A549 treated with Mapracorat at 1 μM for 4 hours (cell line): ENCODE measurements at places on chromosomes 7 and 10. TPM values are rescaled to one million over a fixed set of nuclear protein-coding genes. Genes with fewer than 3 reads are reported as not detected.

The SEMA3E gene
- 1.7 to 2.4 TPM (median 2.1 TPM) in 5 replicates for total RNA-seq

The GET4 gene
- total RNA-seq, result 40.7 to 75.1 TPM (median 58.6 TPM) in 5 replicates

The GDF2 gene
- total RNA-seq, result not detected in 5 replicates

The TCAF1 gene
- 13.1 to 19.9 TPM (median 18.0 TPM) in 5 replicates for total RNA-seq

The SPACDR gene
- total RNA-seq, result 0.48 to 0.94 TPM (median 0.89 TPM) in 5 replicates

The ANKRD30A gene
- 0.39 to 1.2 TPM (median 1.1 TPM) in 5 replicates for total RNA-seq

The PALD1 gene
- total RNA-seq, result 5.8 to 7.4 TPM (median 6.7 TPM) in 5 replicates

The EPO gene
- 0.10 to 0.12 TPM in 2 of 5 replicates, not detected in the others for total RNA-seq

The OR2A12 gene
- not detected in 5 replicates for total RNA-seq

The OR9A2 gene
- total RNA-seq, result not detected in 5 replicates

The MALRD1 gene
- not detected in 5 replicates for total RNA-seq

The EGR2 gene
- 0.33 to 0.76 TPM (median 0.48 TPM) in 5 replicates for total RNA-seq

The PTPN20 gene
- total RNA-seq, result 3.0 to 4.0 TPM (median 3.9 TPM) in 5 replicates

The ARHGAP19 gene
- total RNA-seq, result 4.6 to 5.5 TPM (median 5.0 TPM) in 5 replicates

The AGFG2 gene
- 26.8 to 45.2 TPM (median 37.4 TPM) in 5 replicates for total RNA-seq

The GPRIN2 gene
- 25.5 to 44.5 TPM (median 40.5 TPM) in 5 replicates for total RNA-seq

The TLX1 gene
- not detected in 5 replicates for total RNA-seq

The LRRC4 gene
- not detected in 5 replicates for total RNA-seq

The CYP3A4 gene
- total RNA-seq, result 0.09 to 0.10 TPM in 2 of 5 replicates, not detected in the others

The TEX47 gene
- not detected in 5 replicates for total RNA-seq

The CHRM2 gene
- not detected in 5 replicates for total RNA-seq

The TBC1D12 gene
- total RNA-seq, result 5.1 to 6.5 TPM (median 5.6 TPM) in 5 replicates

The CFAP69 gene
- total RNA-seq, result 2.0 to 3.3 TPM (median 2.4 TPM) in 5 replicates

The CCAR1 gene
- total RNA-seq, result 55.4 to 64.1 TPM (median 60.4 TPM) in 5 replicates

The LARP4B gene
- total RNA-seq, result 33.0 to 41.7 TPM (median 37.2 TPM) in 5 replicates

The PRLHR gene
- not detected in 5 replicates for total RNA-seq

The HMX2 gene
- total RNA-seq, result 0.08 to 0.23 TPM (median 0.14 TPM) in 4 of 5 replicates, not detected in the other

The HOXA6 gene
- total RNA-seq, result 0.74 to 1.8 TPM (median 1.6 TPM) in 5 replicates

The MEOX2 gene
- not detected in 5 replicates for total RNA-seq

The CCNJ gene
- total RNA-seq, result 6.1 to 7.5 TPM (median 6.9 TPM) in 5 replicates
